ENCODE measurements at places on chromosomes 3 and 15. TPM values are rescaled to one million over a fixed set of nuclear protein-coding genes. Genes with fewer than 3 reads are reported as not detected.
A peak's percentile ranks its signal among the peaks of the same experiment; 100 is the strongest.

DNA sequence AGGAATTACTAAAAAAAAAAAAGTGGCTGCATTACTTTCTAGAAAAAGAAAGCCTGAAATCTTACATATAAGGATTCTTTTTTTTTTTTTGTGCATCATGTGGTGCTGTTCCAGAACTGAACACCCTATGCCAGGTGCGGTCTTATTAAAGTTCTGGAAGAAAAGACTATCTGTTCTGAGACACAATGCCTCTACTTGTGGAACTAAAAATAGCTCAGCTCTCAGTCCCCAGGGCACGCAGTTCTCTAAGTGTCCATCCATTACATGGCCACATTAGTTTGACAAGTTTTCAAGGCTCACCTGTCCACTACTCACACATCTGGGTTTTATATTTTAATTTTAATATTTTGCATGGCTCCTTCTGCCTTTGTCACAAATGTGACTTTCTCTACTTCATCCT lies 126.6 kb upstream of the ADAMTS9 start:
- DNase-seq = no peak
- no peak overlapping the region for H3K4me3 ChIP-seq
- peaks cover 9% of the 10 kb centered on the region for H3K4me1 ChIP-seq

Gene SLC9C1
- total RNA-seq = not detected

DNA sequence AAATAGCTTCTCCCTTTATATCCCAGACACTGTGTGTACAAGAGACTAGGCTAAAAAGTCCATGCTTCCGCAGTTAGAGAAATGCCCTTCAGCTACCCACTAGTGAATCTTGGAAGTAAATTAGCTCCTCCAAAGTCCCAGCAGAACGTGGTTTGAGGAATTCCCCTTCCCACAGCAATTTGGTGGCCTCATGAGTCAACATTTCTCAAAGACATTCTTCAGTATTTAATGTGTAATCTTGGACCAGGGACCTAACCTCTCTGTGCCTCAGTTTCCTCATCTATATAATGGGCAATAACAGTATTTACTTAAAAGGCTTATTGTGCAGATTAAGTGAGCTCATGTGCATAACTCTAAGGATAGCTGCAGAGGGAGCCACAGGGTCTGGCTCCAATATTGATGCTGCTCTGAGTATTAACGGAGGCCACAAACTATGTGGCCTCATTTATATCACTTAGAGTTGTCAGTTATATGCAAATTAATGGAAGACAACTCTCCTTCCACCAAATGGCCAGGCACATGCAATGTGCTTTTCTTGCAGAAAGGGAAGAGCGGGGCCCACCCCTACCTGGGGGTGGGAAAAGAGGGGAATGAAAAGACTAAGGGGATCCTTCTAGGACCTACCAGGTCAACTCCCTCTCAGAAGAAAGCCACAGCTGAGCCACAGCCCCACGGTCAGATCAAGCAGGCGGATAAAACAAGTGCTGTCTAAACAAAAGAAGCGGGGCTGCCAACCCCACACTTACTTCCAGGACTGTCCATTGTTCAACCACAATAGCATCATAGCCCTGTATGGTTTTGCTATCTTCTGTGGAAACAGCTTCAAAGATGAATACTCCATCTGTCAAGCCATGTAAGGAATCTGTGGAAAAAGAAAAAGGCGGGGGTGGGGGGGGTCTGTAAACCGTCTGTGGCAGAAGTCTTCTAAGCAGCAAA lies 92.4 kb downstream of the OXNAD1 start:
- H3K4me1 ChIP-seq = peaks cover 5% of the 10 kb centered on the region
- H3K4me3 ChIP-seq = no peak overlapping the region
- no peaks in the 10 kb centered on the region for H3K27me3 ChIP-seq
- H3K27ac ChIP-seq = no peak overlapping the region
- no peak for DNase-seq
- H3K36me3 ChIP-seq = peaks cover 31% of the 10 kb centered on the region

GRCh38 chr15:37134699-37135131 lies 34.4 kb upstream of the MEIS2 start:
- DNase-seq = no peak
- H3K27me3 ChIP-seq = no peaks in the 10 kb centered on the region

GRCh38 chr15:70140543-70141375 lies 43.0 kb upstream of the TLE3 start:
- no peaks in the 10 kb centered on the region for H3K36me3 ChIP-seq
- no peaks in the 10 kb centered on the region for H3K27me3 ChIP-seq
- H3K4me3 ChIP-seq = peak overlapping the region; percentile 2
- no peak for DNase-seq
- H3K4me1 ChIP-seq = peaks cover 30% of the 10 kb centered on the region
- peak overlapping the region; percentile 14 for H3K27ac ChIP-seq

- no peaks in the 10 kb centered on the region for H3K4me1 ChIP-seq
- no peak overlapping the region for H3K4me3 ChIP-seq
- no peaks in the 10 kb centered on the region for H3K36me3 ChIP-seq
- no peak overlapping the region for H3K27ac ChIP-seq
- no peak for DNase-seq
Measured at GRCh38 chr3:13860001-13860400, 19.9 kb downstream of the WNT7A start.

Gene VEPH1
- total RNA-seq = 6.1 TPM

DNA sequence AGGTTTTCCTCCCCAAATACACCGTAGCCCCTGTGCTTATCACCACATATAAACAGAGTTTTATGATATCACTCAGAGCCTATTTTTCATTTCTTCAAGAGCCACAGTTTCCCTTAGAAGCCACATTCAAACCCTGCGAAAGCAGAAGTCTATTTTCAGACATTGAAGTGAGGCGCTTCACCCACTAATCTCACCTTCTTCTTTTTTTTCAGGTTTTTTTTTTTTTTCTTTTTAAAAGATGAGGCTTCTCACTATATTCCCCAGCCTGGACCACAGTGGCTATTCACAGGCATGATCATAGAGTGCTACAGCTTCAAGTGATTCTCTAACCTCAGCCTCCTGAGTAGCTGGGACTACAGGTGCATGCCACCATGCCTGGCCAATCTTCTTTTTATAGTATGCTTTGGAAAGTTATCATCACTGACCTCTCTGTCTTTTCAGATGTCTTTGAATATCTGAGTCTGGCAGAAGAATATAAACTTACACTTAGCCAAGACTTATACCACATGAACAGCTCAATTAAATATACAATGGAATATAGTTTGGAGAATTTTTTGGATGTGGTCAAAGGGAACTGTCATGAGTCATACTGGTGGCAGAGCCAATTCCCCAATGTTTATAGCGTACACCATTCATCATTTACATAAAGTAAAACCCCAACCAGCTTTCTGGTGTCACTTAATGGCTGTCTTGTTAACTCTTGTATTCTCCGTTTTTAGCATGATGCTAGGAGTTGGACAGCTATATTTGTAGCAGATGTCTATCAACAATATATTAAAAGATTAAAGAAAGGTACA lies 59.7 kb upstream of the CCDC50 start:
- DNase-seq = no peak
- H3K27me3 ChIP-seq = no peaks in the 10 kb centered on the region
- H3K4me3 ChIP-seq = no peak overlapping the region
- H3K27ac ChIP-seq = no peak overlapping the region
- no peaks in the 10 kb centered on the region for H3K36me3 ChIP-seq

DNA sequence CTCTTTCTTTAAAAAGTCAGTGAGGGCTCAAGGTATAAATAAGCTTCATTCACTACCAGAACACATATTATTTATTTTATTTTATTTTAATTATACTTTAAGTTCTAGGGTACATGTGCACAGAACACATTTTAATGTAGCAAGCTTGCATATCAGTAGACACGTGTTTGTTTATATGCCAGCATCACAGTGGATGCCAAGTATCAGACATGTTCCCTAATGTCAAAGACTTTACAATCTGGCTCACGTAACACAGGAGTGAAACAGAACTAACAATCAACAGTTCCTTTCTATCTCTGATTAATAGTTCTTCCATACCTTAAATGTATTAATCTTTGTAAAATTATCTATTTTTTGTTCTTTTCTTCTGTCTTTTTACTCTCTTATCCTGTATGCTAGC lies 23.3 kb upstream of the ENTPD3 start:
- H3K27me3 ChIP-seq = no peaks in the 10 kb centered on the region
- no peak for DNase-seq
- H3K27ac ChIP-seq = no peak overlapping the region
- H3K36me3 ChIP-seq = no peaks in the 10 kb centered on the region
- no peaks in the 10 kb centered on the region for H3K4me1 ChIP-seq
- no peak overlapping the region for H3K4me3 ChIP-seq

Gene RSL24D1
- total RNA-seq = 39.3 TPM

DNA sequence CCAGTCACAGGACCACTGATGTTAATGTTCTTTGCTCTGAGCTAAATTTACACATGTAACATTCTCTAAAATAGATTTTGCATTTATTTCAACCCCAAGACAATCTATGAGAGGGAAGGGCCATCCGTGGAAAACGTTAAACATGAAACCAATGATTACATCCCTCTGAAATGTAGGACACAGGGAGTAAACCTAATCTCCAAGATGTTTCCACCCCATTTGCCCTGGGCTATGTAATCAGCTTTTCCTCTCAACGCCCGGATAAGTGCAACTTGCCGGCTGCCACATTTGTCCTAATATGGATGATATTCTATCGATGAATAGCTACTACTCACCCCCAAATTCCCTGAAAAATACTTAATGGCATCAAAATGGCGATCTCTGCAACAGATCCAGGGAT lies 6.4 kb upstream of the FMN1 start:
- no peak overlapping the region for H3K4me3 ChIP-seq
- no peaks in the 10 kb centered on the region for H3K36me3 ChIP-seq
- DNase-seq = no peak
- no peak overlapping the region for H3K27ac ChIP-seq
- H3K4me1 ChIP-seq = no peaks in the 10 kb centered on the region

- no peak for DNase-seq
- H3K36me3 ChIP-seq = no peaks in the 10 kb centered on the region
- no peaks in the 10 kb centered on the region for H3K27me3 ChIP-seq
Measured at GRCh38 chr3:157713101-157713500, 209.9 kb upstream of the VEPH1 start.

DNA sequence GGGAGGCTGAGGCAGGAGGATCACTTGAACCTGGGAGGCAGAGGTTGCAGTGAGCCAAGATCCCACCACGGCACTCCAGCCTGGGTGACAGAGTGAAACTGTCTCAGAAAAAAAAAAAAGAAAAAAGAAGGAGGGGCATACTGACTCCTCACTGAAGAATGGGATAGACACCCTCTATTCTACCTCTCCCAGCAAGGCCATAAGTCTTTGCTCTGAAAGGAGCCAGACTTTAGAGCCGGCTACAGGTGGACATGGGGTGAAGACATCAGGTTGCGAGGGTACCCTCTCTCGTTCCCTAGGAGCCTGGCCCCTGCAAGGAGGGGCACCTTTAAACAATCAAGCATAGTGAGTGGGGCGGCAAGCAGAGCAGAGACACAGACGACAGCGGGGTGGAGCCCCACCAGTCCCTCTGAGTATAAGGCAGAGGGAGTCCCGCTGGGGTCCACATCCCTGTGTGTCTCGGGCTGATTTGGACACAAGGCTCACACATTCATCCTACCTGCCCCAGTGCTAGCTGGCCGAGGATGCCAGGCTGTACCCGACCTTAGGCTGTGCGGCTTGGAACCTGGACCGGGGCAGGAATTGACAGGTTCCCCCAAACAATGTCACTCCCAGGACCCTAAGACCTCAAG lies 1.1 kb downstream of the GRAMD2A start:
- H3K4me1 ChIP-seq = no peaks in the 10 kb centered on the region
- no peak for DNase-seq
- H3K27ac ChIP-seq = no peak overlapping the region
- H3K4me3 ChIP-seq = peak overlapping the region; percentile 40

Gene LYSMD2
- total RNA-seq = 16.8 TPM

DNA sequence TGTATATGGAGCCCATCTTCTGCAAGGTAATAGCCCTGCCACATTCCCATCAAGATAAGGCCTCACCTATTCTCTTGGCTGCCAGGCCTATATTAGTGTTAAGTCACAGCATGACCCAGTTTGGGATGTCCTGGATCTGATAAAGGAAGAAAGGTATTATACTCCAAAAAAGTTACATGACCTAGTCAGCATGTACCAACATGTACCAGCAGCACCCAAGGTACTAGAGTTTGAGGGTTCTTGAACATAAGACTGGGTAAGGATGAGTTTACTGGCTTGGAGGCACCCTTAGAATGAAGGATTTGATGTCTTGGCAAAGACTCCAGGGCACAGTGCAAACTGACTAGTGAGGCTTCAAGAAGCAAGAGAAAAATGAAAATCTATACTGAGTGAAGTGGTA lies 232.5 kb downstream of the SQOR start:
- H3K4me3 ChIP-seq = no peak overlapping the region
- H3K27me3 ChIP-seq = no peaks in the 10 kb centered on the region
- no peak for DNase-seq
- no peaks in the 10 kb centered on the region for H3K36me3 ChIP-seq
- H3K27ac ChIP-seq = no peak overlapping the region
- no peaks in the 10 kb centered on the region for H3K4me1 ChIP-seq

- H3K27me3 ChIP-seq = no peaks in the 10 kb centered on the region
- H3K36me3 ChIP-seq = peaks cover 49% of the 10 kb centered on the region
- H3K27ac ChIP-seq = no peak overlapping the region
- peaks cover 4% of the 10 kb centered on the region for H3K4me1 ChIP-seq
- no peak for DNase-seq
Measured at GRCh38 chr3:9944271-9944670, 7.9 kb downstream of the PRRT3 start.

DNA sequence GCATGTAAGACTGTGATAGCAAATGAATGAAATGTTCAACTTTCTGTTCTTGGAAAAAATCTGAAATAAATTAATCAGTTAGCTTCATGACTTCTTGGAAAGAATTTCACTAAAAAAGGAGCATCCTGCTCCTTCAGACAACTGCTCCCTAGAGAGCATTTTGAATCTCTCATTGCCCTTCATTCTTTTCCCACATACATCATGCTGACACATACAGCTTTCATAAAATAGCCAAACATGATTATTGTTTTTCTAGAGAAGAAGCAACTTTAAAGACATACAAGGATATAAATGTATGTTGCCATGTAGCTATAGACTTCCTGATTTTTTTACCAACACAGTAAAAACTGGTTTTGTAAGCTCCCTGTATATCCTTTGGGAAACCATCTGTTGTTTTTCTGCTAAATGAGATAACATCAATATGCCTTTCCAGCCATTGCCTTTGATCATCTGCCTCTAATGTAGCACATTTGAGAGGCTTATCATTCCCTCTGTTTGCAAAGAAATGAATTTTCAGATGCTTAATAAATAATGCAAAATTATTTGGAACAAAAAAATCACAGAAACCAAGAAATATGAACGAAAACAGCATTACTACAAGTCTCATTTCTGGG lies 248.2 kb upstream of the GPR149 start:
- no peaks in the 10 kb centered on the region for H3K4me1 ChIP-seq
- DNase-seq = no peak
- no peaks in the 10 kb centered on the region for H3K27me3 ChIP-seq
- H3K4me3 ChIP-seq = no peak overlapping the region

DNA sequence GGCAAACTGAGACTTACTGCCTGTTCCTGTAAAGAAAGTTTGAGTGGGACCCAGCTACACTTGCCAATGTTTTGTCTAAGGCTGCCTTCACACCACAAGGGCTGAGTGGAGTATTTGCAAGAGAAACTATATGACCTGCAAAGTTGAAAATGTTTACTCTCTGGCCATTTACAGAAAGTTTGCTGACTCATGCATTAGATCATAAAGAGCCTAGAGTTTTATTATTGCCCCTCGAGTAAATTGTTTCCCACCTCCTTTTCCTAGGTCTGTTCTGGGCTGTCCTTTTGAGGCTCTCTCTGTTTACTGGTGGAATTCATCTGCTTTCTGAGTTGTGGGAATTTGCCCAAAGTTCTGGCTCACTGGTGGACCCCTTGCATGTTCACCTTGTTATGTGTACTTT lies 6.7 kb upstream of the PROK2 start:
- DNase-seq = no peak
- no peak overlapping the region for H3K4me3 ChIP-seq
- no peaks in the 10 kb centered on the region for H3K4me1 ChIP-seq
- H3K36me3 ChIP-seq = no peaks in the 10 kb centered on the region
- H3K27me3 ChIP-seq = no peaks in the 10 kb centered on the region
- H3K27ac ChIP-seq = no peak overlapping the region
